Urinary bladder (tissue), 4 donors: ENCODE measurements at places on chromosomes 3 and 15.

- DNase-seq, result no peak
Measured at GRCh38 chr15:45182996-45183395, 4.8 kb downstream of the SHF start.

- no peak for DNase-seq
Measured at GRCh38 chr3:115423170-115423569, 200.1 kb upstream of the GAP43 start.

GRCh38 chr3:46673151-46674030, 20.1 kb downstream of the ALS2CL start:
- DNase-seq, result no peak

DNA sequence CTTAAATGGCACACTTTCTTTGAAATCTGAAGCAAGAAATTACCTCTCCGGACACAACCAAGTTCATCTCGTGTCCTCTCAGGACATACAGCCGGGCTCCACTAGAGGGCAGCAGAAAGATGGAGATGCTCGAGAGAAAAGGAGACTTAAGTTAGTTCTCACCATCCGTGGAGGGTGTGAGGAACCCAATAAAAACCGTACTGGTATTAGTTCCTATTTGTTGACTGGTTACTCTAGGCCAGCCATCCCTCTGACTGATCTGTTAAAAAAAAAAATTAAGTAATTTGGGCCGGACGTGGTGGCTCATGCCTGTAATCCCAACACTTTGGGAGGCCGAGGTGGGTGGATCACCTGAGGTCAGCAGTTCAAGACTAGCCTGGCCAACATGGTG, 7.9 kb upstream of the CYP11A1 start:
- DNase-seq, result no peak

DNA sequence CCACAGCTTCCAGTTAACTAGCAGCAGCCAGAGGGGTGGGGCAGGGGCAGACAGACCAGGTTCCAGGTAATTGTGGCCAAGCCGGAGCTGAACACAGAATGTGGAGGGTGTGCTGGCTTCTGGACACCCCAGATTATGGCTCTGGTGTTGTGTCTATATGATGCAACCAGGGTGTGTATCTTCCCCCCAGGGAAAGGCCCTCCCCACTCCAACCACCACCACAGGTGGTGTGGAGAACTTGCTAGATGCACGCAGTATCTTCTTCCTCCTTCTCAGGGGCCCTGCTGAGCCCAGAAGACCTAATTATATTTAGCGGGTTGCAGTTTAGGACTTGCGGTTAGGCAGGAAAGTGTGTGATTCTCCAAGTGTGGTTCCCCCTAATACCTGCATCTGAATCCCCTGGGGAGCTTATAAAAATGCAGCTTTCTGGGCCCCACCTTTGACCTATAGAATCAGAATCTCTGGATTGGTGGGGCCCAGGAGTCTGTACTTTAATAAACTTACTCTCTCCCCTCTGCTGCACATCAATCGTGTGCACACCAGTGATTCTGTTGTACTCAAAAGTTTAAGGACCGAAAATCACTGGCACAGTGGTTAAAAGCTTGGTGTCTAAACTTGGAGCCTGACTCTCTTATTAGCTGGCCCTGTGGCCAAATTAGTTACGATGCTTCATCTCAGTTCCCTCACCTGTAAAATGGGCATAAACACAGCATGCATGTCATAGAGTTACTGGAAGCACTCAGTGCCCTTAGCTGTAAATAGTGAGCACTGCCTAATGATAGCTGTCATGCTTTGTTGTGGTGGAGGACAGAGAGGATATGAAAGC, 379.1 kb upstream of the PROK2 start:
- no peak for DNase-seq
